ENCODE measurements at places on chromosomes 1 and 21. TPM values are rescaled to one million over a fixed set of nuclear protein-coding genes. Genes with fewer than 3 reads are reported as not detected.

- DNase-seq = no peak
These were observed 11.8 kb upstream of the SRM start for GRCh38 chr1:11071463-11072215.

DNA sequence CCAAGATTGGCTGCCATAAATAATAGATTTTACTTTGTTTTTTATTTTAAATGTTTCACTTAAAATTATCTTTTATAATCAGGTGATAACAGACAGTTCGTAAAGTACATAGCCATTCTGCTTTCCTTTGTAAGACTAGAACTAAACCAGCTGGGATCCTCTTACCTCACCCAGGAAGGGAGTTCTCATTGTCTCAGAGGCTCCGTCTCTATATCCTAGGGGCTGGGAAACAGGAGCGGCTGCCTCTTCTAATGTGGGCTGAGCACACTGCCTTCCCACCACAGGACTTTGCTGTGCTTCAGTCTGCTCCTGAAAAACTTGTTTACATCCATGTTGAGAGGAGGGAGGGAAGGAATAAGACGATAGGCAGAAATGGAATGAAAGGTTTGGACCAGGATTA, 45.6 kb upstream of the PGD start:
- DNase-seq = no peak

- no peak for DNase-seq
These were observed 4.5 kb upstream of the PRAMEF12 start for GRCh38 chr1:12769031-12769430.

- DNase-seq = no peak
These were observed 6.8 kb downstream of the THBS3 start for GRCh38 chr1:155200920-155201319.

GRCh38 chr1:22804969-22805671, 94.5 kb downstream of the EPHB2 start:
- DNase-seq = no peak

- DNase-seq = no peak
These were observed 1.7 kb downstream of the ZNF692 start for GRCh38 chr1:248857201-248857600.

- no peak for DNase-seq
These were observed 16.1 kb downstream of the NOC2L start for GRCh38 chr1:942864-943533.

DNA sequence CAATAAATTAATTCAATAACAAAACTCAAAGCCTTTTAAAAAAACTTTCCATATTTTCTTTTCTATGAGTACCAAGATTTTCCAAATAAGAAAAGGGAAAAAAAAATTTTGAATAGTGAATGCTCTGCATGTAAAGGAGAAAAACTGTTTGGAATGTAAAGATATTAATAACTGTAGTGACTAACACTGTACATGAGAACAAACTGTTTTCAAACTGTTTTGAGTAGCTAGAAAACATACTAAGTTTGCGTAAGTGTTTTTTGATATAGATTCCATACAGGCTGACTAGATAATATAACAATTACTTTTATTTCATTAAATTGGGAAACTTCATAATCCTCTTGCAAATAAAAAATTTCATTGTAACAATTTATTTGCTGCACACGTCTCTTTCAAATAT, 150.5 kb downstream of the DPYD start:
- no peak for DNase-seq

DNA sequence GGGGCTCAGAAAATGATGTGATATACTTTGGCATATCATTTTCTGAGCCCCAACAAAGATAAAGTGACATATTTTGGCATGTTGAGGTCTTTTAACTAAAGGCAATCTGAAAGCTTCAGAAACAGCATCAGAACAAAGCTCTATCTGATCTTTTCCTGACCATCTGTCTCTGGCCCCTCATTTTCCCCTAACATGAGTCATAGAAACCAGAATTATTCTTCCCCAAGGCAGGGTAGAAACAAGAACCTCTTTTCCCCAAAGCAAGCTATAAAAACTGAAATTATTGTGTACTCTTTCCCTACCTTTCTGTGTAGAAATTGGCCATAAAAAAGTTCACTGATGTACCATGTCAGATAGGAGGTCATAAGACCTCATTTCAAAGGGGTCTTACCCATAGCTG, 48.7 kb upstream of the PLA2G4A start:
- DNase-seq = no peak

DNA sequence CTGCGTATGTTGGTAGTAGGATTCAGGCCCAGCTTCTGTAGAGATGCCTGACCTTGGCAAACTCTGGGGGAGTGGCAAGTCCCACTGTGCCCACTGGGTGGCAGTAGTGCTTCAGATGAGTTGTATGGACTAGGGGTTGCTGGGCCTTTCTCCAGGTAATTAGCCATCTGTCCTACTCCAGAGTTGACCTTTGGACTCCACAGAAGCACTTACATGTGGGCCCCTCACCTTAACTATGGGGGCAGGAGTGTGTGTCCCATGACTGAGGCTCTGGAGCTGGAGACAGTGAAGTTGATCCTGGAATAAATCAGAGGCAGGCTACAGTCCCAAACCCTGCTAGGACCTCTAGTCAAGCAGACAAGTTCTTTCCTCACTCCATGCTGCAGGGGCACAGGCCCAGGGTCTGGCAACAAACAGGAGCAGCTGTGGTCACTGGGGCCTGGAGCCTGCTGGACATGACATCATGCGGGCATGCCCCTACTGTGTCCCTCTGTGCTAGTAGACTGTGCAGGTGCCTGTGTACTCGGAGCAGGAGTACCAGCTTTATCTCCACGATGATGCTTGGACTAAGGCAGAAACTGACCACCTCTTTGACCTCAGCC, 4.6 kb downstream of the DMAP1 start:
- DNase-seq = peak; percentile 83

DNA sequence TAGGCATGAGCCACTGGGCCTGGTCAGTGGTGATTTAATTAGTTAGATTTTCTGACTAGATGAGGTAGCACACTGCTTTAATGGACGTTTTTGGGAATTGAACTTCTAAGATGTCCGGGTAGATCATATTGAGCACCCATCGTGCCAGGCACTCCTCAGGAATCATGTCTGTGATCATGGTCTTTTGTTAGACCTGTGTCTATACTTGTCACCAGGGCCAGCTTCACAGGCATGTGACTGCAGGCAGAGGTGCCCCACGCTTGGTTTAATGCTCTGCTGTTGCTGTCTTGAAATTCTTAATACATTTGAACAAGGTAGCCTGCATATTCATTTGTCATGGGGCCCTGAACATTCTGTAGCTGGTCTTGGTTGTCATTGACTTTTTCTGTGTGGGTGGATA, 19.6 kb downstream of the UBE4B start:
- no peak for DNase-seq

GRCh38 chr1:46820560-46821060, 21.8 kb downstream of the CYP4B1 start:
- no peak for DNase-seq

- no peak for DNase-seq
These were observed 24.6 kb upstream of the PEX19 start for GRCh38 chr1:160309571-160309970.

- no peak for DNase-seq
These were observed 79.8 kb downstream of the PCP4 start for GRCh38 chr21:39947031-39947430.

DNA sequence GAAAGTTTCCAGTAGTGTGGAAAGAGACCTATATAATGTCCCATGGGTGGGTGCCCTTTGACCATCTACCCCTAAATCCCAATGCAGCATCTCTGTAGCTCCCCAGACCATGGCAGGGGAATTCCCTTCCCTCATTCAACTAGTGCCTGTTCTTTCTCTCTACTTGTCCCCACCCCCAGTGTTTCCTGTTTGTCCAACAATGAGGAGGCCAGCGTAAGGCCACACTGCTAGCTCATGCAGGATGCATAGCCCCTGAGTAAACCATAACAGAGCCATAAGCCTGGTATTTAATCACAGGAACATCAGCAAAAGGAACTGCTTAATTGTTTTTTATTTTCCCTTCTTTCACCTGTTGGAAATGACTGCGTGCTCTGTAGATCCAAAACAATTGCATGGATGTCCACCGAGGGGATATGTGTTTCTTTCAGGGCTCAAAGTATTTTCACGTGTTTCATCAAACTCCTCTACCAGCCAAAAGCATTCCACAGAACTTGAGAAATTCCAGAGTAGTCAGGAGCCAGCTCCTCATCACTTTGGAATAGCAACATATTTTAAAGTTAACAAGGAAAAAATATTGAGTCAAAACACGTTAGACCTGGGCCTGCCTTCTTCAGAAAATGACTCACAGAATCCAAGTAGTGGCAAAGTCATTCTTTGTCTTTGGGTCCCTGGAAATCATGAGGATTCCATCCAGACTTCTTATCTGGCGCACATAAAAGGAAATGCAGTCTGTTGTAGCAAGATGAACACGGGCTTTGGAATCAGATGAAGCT, 162.5 kb upstream of the SGIP1 start:
- DNase-seq = no peak

GRCh38 chr1:240656531-240656930, 44.6 kb upstream of the GREM2 start:
- no peak for DNase-seq

DNA sequence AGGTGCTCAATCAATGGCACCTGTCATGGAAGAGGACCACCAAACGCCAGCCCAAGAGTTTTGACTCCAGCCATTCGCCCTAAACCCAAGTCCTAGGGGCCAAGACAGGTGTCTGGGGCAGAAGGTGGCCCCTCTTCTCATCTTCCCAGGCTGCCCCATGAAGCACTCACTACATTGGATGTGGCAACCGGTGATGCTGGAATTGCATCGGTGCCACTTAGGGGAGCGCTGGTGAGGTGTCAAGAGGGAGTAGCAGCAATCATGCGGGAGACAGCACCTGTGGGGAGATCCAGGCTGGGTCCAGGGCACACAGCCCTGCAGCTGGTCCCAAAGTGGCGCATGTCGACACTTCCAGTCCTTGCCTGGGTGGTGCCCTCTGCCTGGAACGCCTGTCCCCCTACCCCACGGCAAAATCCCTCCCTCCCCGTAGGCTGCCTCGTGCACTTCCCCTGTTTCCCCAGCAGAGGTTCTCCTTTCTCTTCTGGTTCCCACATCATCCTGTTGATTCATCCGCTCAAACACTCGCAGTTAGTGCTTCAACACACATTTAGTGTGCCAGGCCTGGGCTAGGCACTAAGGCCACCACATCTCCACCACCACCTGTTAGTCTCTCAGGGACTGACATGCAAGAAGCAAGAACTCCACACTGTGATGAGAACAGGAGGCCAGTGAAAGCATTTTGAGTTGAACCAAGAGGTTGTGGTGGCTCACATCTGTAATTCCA, 18.5 kb downstream of the PLA2G2D start:
- DNase-seq = peak; percentile 68

GRCh38 chr1:104380003-104380402, 630.3 kb downstream of the AMY1C start:
- no peak for DNase-seq

DNA sequence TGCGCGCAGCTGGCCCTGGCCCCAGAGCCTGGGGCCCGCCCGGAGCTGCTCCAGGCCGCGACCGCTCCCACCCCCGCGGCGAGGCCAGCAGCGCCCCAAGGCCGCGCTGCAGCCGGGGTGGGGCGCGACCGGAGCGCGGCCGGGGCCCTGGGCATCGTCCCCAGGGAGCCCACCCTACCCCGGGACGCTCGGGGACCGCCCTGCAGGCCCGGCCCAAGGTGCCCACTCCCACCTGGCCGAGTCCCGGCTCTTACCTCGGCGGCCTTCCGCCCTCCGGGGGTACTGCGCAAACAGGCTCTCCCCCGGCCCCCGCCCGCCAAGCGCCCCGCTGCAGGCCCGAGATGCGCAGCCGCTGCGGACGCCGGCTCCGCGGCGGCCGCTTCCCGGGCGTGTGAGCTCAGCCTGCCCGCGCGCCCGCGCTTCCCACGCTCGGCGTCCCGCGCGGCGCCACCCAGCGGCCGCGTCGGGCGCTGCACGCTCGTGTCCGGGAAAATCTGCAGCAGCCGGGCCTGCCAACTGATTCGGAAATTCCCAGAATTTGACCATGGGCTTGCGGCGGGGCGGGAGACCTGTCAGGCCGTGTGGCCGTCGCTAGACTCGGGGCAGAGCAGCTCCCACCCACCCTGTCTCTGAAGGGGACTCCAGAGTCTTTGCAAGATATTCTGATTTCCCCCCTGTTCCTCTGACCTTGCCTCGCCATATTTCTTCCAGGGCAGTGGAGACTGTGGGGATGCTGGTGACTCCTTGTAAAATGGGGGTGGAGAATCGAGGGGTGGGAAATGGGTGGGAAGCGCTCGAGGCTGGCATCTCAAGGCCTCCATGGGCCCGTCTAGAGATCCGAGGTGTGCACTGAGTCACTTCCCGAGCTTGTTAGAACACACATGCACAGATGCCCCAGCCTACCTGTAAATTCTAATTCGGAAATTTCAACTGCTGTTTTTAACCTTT, 41.9 kb downstream of the CD34 start:
- DNase-seq = peak; percentile 83

GRCh38 chr1:201282931-201283829, at the start of gene PKP1:
PKP1 (plus strand) TSS chr1:201283506; CDS start chr1:201283703, 197 bp downstream.
- DNase-seq = no peak

DNA sequence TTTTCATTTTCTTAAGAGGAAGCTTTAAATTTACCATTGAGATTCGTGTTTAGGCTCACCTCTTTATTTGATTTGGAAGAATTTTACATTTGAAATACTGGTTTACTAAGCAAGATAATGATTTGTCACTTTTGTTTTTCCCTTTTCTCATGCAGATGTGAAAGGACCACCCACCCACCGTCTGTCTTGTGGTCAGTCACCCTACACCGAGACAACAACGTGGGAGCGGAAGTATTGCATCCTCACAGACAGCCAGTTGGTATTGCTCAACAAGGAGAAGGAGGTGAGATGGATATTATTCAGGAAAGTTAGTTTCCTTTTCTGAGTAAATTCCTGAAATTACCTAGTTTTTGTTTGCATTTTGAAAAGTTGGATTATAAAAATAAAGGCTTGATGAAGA, 189.5 kb downstream of the RASAL2 start:
- DNase-seq = peak; percentile 28

- DNase-seq = no peak
These were observed 424.5 kb upstream of the DAB1 start for GRCh38 chr1:57848406-57848805.

DNA sequence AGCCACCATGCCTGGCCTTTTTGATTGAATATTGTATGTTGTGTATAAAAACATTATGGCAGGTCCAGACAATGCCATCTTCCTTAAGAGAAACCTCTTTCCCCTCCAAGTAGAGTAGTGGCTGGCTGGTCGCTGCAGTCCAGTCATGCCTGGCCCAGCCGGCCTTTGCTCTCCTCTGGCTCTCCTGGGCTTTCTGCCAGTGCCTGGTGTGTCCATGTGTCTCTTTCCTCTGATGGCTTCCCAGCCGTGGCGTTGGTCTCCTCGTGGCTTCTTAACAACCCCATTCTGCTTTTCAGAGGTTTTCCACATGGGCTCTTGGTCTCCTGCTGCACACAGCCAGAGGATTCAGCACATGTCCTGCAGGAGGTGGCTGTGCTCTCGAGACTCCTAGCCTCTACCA, 58.7 kb downstream of the DIP2A start:
- DNase-seq = peak; percentile 71

GRCh38 chr1:174894117-174894762, 105.5 kb upstream of the CACYBP start:
- no peak for DNase-seq

- DNase-seq = peak; percentile 3
These were observed 89.4 kb downstream of the OMA1 start for GRCh38 chr1:58457023-58457635.

- DNase-seq = no peak
These were observed 46.4 kb downstream of the KCND3 start for GRCh38 chr1:111943066-111943465.

The KIF26B gene
- 0.83 TPM for total RNA-seq

The SAMD11 gene
- total RNA-seq = 0.86 TPM

The EPHA2 gene
- total RNA-seq = 18.1 TPM

The FCMR gene
- total RNA-seq = not detected

The S100A16 gene
- total RNA-seq = 591 TPM

The KRTAP13-2 gene
- total RNA-seq = not detected

The TNFRSF9 gene
- total RNA-seq = 0.05 TPM

The RCSD1 gene
- 121 TPM for total RNA-seq

The FCGR1A gene
- total RNA-seq = not detected
